Stimulated activated CD4-positive, alpha-beta T cell treated with anti-CD3 and anti-CD28 coated beads, Interleukin-12 subunit alpha, Interleukin-12 subunit beta, amount 100 ng/mL, for 48 hours (primary cell): ENCODE measurements at places on chromosomes 2 and 18.

- DNase-seq, result no peak
These were observed 60.5 kb upstream of the B3GNT7 start for GRCh38 chr2:231334981-231335380.

DNA sequence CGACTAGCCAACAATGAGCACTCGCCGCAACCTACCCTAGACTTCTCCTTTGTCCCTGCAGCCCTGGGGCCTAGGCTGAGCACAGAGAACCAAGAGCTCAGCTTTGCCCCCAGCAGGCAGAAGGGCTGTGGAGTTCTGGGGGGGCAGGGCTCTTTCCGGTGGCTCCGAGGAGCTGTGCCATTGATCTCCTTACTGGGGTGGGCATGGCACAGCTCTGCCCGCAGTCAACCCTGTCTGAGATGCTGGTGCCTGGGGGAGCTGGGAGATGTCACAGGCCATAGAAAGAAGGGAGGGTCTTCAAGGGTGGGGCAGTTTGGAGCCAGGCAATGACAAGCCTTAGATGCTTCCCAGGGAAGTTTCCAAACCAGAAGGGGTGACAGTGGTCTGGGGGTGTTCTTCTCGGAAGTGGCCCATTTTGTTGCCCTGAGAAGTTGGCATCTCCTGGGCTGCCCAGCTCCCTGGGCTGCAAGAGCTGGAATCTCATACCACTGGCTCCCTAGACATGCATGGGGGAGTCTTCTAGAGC is 14.1 kb upstream of the GPR55 start:
- DNase-seq, result no peak

DNA sequence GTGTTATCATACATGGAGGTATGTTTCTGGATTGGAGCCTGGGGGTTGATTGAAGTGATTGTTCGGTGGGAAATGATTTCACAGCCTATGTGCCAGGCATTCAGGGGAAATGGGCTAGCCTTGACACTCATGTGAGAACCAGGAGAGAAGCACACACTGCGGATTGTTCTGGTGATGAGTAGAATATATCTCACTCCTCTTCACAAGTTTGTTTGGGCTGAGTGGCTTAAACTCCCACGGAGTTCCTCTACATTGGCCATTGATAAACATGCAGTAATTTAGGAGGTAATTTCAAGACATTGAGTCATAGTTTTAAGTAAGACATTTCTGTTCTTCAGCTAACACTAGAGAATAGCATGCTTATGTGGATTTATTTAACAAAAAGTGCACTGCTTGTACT is 498.9 kb upstream of the NETO1 start:
- DNase-seq, result no peak

DNA sequence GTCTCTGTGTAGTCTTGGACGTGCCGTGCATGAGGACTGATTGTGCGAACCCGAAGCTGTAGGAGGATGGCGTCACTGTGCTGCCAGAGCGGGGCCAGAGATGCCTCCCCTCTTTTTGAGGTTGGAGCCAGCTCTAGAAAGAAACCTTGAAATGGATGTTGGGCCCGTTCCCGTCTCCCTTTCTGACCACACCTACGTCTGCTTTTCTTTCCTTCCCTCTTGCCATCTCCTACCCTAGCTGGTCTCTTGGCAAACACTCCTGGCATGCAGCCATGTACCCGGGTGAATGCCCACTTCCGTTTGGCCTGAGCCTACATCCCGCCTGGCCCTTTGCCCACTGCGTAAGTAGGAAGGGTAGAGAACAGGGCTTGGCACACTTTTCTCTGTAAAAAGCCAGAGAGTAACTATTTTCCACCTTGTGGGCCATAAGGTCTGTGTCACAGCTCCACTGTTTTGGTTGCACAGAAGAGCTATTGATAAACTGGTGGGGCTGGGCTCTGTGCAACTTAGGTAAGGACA is 37.4 kb downstream of the SH3BP4 start:
- DNase-seq, result no peak

GRCh38 chr2:82852787-82853186 is 1606.3 kb downstream of the SUCLG1 start:
- DNase-seq, result no peak

DNA sequence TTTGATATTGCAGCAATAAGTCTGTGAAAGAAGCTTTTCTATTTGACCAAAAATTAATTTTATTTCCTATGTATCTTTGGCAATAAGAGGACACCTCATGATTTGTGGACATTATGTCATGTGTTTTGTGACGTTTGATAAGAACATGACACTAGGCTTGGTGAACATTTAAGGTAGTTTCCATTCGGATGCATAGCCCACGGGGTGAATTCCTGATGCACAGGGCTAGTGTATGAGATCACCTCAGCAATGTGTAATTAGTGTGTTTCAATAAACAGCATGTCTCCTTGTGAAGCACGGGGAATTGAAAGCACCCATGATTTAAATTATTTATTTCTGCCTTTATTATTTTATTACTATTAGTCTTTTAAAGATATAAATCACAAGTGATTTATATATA is 146.1 kb upstream of the LINC00305 start:
- DNase-seq, result no peak

GRCh38 chr2:221254299-221254698 is 317.8 kb downstream of the EPHA4 start:
- DNase-seq, result no peak

DNA sequence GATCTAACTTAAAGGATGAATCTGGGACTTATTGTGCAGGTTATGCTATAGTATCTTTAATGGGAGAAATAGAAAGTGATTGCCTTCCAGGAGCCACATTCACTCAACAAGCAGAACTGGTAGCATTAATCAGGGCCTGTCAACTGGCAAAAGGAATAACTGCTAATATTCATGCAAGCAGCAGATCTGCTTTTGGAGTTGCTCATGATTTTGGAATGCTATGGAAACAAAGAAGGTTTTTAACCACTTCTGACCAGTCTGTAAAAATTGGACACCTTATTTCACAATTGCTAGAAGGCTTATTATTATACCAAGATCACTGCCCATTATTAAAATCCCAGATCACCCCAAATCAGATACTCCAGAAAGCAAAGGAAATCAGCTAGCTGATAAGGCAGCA is 200.4 kb downstream of the MREG start:
- no peak for DNase-seq

DNA sequence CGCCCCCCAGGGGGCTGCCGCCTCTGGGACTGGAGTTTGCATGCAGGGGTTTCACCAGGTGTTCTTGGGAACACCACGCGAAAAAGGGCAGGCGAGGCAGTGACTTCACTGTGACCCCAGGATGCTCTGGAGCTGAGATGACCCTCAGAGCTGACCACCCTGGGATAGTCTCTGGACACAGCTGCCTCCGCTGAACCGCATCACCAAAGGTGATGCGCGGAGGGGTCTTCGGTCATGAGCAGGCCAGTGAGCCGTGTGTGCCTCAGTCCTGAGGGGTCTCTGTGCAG is 17.5 kb downstream of the GPR35 start:
- no peak for DNase-seq

- no peak for DNase-seq
These were observed 13.4 kb upstream of the PDIA6 start for GRCh38 chr2:10826026-10826425.

DNA sequence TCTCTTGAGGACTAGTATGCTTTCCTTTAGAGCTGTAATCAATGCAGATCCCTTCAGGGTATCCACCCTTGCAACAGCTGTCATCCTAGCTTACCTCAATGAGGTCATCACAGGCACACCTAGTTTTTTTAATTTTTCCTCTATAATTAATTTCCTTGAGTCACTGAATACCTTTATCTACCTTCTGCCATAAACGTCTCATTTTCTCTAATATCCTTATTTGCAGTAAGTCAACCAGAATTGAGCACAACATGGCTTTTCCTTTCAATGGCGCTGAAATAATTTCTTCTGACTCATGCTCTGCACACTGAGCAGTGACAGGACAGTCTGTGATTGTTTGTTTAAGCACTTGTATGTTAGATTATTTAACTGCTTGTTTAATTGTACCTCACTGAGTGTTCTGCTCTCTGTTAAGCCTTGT is 49.4 kb downstream of the ETAA1 start:
- no peak for DNase-seq

DNA sequence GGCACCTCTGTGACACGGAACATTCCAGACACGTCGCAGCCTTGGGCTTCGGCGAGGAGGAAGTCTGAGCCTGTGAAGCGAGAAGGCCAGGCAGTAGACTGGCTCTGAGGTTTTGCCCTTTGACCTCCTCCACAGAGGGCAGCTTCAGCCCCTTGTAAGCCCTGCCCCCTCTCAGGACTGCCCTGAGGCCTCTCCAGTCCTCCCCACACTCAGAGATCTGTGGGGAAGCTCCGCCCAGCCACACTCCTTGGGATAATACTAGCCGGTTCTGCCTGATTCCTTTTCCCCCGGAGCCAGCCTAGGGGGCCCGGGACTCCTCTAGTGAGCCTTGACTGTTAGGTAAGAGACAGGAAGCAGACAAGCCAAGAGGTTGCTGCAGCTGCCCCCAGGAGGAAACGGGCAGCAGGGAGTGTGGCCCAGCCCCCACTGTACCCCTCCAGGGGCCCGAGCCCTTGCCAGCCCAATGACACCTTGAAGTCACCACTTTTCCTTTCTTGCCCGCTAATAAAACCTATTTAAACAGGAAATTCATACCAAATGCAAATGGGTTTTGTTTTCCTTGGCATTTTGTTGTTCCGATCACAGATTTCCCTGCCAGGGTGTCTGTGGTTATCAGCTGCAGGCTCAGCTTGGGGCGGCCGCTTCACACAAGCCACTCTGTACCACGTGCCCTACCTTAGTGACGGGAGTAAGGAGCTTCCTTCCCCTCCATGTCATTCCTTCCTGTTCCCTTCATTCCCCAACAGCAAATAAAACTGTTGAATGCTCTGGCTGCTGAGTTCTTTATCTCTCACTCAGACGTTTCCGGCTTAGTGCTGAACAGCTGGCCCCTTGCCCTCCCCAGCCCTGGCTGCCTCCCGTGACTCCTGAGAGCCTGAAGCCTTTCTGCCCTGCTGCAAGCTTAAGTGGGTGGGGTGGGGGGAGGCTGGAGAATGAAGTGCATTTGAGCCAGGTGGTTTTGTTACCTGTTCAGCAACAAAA is 124.7 kb downstream of the CABLES1 start:
- DNase-seq, result no peak

DNA sequence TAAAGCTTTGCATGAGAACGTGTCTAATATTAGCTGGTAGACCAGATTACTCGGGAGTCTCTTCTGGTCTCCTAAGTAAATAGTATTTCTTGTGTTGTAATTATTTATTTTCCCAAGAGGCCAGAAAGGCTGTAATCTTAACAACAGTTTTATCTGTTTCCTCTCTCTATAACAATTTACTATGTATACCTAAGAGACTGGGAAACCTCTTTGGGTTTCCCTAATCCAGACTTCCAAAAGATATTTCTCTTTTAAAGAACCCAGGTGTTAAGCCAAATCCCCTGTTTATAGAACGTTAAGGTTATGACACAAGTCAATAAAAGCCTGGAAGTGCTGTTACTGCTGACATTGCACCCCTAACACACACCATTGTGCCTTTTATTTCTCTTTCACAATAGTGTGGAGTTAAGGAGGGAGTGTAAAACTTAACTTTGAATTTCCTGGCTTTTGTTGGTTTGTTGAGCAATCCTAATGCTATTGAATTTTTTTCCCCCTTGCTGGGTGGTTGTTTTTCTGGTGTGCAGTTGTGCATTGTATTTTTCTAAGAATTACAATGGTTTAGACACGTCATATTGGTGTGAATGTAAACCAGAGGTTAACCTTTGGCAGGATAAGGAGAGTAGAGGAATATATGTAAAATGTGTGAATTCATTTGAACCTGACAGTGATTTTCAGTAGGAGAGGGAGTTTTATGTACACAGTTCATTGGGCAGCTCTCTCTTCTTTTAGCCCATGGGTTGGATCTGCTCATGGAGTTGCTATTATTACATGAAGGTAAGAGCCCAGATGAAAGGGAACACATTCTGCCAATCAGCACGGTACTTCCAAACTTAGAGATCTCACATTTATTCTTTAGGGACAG is 192.8 kb downstream of the MTX2 start:
- no peak for DNase-seq

DNA sequence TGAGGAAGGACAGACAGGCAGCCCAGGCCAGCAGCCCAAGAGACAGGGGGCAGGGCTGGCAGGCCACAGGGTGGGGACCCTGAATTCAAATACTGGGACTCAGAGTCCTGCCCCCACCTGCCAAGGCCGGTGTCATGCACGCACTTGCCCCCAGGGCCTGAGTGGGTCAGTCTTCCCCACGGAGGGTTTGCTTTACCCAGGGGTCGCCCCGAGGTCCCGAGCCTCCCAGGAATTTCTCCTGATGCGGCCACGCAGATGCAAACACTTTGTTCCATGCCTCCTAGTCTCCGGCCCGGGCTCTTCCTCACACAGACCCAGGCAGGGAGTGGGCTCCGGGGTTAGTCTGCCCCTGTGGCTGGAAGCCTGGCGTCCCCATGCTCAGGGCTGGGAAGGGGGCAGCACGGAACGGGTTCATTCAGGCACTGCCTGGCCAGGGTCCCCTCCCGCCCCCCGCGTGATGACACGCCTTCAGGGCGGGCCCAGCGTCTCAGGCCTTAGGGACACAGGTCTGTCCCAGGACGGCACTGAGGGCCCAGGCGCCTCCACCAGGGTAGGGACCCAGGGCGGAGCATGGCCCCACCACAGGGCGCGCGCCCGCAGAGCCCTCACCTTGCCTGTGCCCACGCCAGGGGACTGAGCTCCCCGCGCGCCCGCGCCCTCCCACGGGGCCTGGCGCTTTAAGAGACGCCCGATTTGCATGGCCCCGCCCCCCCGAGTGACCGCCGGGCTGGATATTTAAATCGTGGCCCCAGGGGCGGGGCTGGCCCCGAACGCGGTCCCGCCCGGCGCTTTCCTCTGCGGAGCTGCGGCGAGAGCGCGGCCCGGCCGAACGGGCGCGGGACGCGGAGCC is at the start of gene SNED1:
TSS of gene SNED1 (plus strand) at position 763 of the 850 bp plus-strand sequence. CDS start 220 bp downstream, outside the sequence.
- peak; percentile 53 for DNase-seq

DNA sequence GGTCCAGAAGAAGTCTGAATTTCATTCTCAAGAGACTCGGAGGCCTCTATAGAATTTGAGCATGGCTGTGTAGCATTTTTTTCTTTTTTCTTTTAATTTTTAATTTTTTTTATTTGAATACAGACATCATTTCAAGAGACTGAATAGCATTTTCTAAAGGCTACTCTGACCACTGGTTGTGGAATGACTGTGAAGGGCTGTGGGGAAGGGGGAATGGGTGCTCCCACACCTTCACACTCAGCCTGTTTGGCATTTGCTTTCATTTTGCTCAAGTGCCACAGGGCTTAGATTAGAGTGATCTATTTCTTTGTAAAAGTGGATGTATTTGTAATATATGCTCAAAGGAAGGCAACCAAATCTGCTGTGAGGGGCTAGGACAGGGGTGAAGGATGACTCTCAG is 142.0 kb upstream of the SPOPL start:
- DNase-seq, result no peak

GRCh38 chr2:180991820-180992219 is 11.4 kb downstream of the UBE2E3 start:
- no peak for DNase-seq

DNA sequence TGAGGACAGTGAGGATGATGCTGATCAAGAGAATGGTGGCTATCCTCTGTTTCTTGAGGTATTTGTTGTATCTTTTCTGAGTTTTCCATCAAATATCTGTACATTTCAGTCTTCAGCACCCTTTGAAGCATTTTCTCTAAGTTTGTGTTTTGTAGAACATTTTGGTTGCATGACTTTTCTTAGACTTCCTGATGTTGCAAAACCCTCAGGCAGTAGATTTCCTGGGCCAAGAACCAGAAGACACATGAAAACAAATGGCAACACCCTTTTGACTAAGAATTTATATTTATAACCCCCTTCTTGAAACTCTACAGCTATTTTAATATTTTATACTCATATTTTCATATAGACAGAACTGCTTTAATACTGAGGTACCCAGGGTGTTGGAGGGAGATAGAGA is 16.2 kb downstream of the HNMT start:
- DNase-seq, result no peak
